Fibroblast of mammary gland (primary cell): ENCODE measurements at places on chromosomes 12 and 14.

GRCh38 chr14:105062048-105062433 lies 3.2 kb downstream of the GPR132 start:
- DNase-seq, result no peak

DNA sequence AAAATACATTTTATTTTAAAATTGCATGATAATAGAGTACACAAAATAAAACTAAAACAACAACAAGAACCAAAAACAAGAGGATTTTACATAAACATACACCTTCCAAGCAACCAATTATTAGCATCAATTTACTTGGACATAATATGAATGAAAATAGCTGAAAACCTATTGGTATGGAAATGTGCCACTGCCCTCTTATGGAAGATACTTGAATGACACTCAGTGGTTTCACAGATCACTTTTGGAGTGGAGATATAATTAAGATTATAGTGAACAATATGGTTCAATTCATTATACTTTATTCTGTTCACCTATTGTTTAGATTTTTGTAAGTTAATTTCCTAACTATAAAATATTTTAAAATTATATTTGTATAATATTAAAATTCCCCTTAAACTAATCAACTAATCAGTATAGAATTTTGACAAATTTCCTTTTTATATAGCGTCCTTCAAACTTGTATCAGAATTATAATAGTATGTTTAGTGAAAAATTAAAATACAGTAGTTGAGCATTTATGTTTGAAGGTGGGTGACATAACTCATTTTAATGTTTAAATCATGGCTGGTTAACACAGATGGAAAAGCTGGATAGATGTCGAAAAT lies 70.1 kb downstream of the SLC6A15 start:
- peak; percentile 62 for DNase-seq

DNA sequence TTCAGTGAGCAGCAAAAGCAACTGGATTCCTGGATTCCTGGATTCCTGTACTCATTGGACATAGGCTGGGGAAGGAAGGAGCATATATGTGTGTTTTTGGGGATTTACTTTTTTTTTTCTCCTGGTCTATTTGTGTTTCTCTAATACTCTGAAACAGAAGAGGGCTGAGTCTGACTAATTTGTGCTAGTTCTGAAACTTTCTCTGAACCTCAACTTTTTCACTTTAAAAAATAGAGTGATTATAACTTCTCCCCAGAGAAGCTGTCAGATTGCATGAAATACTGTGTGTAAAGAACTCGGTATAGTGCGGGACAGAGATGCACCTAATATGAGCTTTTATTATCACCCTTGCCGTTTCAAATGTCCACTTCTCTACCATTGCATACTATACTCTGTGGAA lies 529.5 kb downstream of the TMTC2 start:
- no peak for DNase-seq

GRCh38 chr12:67618303-67618702 lies 30.2 kb upstream of the DYRK2 start:
- DNase-seq, result no peak

DNA sequence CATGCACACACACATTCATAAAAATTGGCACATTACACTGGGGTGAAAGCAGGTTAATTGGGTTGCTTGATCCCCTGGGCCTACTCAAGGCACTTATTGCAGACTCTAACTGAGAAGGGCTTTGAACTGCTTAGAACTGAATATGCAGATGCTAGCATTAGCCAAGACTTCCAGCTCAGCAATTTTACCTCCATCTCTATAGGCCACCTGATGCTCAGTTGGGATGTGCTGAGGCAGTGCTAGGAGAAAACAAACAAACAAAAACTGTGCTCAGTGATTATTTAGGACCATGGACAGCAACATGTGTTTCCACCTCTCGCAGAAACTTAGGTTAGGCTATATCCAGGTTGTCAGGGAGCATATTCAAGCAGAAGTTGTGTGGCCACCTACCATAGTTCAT lies 124.8 kb upstream of the WSCD2 start:
- DNase-seq, result no peak

DNA sequence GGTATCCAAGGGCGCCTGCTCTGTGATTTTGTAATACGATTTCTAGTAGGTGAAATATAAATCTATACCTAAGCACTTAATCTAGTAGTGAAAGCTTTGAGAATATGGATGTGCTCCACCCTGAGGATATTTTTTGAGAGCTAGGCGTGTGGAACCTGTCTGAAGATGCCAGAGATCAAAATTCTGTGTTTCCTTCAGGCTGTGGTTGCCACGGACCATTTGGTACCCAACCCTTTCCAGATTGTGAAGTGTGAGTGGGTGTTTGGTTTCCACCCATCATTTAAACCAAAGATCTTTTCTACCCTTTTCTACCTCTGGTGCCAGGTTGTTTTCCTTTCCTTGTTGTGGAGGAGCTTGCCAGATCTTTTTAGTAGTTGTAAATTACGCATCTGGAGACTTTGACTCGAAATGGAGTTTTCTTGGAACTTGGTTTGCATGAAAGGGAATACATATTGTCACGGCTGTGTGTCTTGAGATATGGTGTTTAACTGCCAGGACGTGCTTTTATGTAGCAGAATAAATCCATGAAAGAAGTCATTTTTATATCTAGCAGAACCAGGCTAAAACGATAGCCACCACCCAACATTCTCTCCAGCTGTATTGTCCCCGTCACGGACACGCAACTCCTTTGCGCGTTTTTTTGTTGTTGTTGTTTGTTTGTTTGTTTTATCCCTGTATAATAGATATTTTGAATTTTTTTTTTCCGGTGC lies 2.2 kb downstream of the LRFN5 start:
- DNase-seq, result peak; percentile 25

DNA sequence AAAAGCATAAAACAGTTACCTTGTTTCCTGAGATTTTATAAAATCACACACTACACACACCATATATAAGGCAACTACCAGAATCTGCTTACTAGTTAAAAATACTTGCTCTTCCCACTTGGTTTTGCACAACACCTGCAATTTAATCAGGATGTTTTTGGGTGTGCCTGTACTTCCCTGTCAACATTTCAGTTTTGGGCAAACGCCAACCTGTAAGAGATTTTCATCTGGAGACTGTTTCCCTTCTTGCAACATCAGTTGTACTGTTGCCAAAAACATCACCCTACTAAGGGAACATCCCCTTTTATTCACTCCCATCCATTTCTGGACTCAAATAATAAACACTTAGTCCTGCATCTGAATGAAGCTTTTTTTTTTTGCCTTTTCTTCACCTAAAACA lies 172.3 kb downstream of the DUSP6 start:
- DNase-seq, result peak; percentile 99

DNA sequence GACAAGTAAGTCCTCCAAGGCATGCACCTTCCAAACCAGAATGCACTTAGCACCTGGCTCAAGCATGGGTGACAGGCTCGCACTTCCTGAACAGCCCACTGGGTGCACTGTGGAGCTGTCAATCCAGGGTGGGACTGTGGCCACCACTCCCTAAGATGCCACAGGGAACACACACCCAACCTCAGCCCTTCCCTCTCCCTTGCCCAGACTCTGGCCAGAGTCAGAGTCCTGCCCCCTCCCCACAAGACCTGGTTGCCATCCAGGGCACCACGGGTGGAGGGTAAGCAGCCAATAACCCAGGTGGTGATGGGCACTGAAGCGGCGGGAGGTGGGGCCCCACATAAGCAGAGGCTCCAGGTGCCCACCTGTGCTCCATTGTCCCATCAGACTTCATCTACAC lies 160.6 kb downstream of the MYRFL start:
- DNase-seq, result no peak

GRCh38 chr12:70255311-70255710 lies 12.1 kb downstream of the CNOT2 start:
- peak; percentile 40 for DNase-seq

GRCh38 chr12:1094714-1095113 lies 103.7 kb downstream of the ERC1 start:
- no peak for DNase-seq

DNA sequence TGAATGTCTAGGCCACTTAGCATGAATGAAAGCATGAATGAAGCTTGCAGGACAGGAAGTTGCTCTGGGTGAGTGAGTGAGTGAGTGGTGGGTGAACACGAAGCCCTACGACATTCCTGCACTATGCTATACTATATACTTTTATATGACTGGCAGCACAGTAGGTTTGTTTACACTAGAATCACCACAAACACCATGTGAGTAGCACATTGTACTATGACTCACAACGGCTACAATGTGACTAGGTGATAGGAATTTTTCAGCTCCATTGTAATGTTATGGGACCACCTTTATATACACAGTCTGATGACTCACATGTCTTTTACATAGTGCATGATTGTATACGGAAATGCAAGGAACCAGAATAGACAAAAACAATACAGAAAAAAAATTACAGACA lies 1480.2 kb downstream of the AACS start:
- no peak for DNase-seq

GRCh38 chr12:105409801-105410471 lies 79.4 kb downstream of the C12orf75 start:
- DNase-seq, result peak; percentile 20

DNA sequence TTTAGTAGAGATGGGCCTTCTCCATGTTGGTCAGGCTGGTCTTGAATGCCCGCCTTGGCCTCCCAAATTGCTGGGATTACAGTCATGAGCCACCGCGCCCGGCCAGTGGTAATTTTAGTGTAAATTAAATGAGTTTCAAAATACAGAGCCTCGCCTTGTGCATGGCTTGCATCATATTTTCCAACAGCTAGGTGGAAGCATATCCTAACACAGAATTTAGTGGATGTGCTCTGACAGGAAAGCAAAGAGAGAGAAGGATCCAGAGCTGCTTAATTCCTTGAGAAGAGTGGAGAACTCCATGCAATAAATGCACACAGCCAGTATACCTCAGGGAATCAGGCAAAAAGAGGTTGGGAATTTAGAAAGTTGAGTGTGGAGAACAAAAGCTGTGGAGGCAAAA lies 2.5 kb downstream of the OR6C2 start:
- DNase-seq, result no peak

DNA sequence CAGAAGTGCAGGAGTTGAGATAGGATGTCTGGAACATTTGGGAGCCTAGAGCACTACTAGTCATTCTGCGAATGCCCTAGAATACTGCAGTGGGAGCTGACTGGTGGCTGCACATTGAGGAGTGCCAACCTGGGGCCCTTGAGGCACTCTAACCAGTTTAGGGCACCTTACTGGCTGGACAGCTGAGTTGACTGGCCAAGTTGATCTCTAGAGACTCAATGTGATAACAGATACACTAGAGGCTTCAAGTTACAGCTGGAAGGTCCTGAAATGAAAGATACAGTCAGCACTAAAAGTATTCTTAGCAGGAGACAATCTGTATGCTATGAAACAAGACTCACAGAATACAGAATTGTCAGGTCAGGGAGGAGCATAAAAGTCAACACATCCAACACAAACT lies 8.0 kb downstream of the SLC8A3 start:
- no peak for DNase-seq

DNA sequence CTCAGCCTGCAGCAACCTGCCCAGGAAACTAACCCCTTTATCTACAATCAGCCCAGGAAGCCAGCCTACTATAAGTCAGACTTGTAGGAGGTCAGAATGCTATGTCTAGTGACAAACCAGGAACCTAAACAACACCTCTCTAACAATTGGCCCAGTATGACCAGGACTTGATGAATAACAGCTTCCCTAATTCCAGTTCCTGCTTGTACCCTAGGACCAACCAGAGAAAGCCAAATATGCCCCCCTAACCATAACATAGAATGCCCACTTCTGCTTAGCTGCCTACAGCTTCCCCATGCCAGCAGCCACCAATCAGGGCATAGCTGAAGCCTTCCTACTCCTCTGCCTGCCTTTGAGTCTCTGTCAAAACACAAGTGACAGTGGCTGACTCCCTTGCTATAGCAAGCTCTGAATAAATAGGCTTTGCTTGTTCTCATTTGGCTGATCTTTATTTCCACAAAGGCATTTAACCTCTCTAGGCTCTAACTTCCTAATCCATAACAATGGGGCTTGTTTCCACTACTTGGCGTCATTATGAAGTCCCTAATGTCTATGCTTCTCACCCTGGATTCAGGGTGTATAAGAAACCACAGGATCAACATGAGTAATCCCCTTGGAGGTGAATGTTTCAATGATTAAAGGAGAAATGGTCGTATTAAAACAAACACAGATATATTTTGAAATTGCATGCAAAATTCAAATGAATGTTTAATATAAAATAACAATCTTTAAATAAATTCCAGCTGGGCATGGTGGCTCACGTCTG lies 220.2 kb downstream of the ANO6 start:
- no peak for DNase-seq

DNA sequence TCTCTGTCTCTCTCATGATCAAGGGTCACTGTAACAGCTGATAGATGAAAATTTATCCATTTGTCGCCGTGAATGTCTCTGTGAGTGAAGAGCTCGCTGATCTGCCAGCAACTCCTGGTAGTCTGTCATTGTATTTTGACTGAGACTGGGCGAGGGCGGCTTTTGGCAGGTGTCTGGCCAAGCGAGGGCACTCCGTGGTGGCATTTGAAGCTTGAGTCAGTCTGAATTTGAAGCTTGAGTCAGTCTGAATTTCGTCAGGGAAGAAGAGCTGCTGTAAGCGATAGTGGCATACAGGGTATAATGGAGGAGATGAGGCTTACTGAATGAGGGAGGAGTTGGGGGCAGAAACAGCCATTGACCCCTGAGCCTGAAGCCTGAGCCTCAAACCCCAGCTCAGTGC lies 56.8 kb upstream of the FAM181A start:
- no peak for DNase-seq
